ENCODE measurements at places on chromosomes 12 and 14.

GRCh38 chr12:112714166-112714710, 77.3 kb upstream of the RPH3A start:
- no peak for DNase-seq

- no peak for DNase-seq
Observed at GRCh38 chr14:88616697-88617096, 53.9 kb downstream of the ZC3H14 start.

- no peak for DNase-seq
Observed at GRCh38 chr14:91173904-91174303, 60.0 kb downstream of the DGLUCY start.

DNA sequence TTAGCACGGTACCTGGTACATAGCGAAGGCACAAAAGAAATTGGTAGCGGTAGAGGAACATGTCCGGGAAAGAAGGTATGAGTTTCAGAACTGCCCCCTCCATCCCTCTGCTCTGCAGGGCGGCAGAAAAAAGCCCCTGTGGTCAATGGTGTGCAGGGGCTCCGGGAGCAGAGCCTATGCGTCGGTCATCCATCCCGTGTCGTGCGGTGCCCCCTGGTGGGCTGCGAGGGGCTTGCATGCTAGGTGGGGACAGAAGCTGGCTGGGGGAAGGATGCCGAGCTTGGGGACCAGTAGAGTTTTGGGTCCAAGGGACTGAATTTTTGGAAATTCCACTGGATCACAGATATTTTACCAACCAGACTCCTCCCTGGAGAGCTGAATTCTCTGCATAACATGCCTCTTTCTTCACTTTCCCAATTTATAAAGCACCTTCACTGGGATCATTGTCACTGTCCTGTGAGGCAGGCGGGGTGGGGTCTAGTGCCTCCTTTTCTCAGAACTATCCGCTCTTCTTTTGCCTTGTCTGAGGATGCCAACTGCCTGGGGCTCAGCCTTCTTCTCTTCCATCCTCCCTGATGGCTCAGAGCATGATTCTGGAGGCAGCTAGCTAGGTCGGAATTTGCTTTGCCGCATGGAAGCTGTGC, 148.7 kb downstream of the SMOC1 start:
- DNase-seq = peak; percentile 42

Data from activated naive CD8-positive, alpha-beta T cell treated with anti-CD3 and anti-CD28 coated beads, Interleukin-2, amount 50 U/mL, for 16 hours (primary cell).